ENCODE measurements at places on chromosomes 11 and 22.

GRCh38 chr11:122751292-122752070, 86.8 kb upstream of the CRTAM start:
- DNase-seq: no peak

GRCh38 chr11:121522043-121522941, 69.5 kb upstream of the SORL1-AS1 start:
- DNase-seq: no peak

GRCh38 chr11:116865696-116866095, 28.3 kb upstream of the APOA1 start:
- no peak for DNase-seq

GRCh38 chr11:60318726-60319125, 8.3 kb upstream of the MS4A6E start:
- DNase-seq: no peak

DNA sequence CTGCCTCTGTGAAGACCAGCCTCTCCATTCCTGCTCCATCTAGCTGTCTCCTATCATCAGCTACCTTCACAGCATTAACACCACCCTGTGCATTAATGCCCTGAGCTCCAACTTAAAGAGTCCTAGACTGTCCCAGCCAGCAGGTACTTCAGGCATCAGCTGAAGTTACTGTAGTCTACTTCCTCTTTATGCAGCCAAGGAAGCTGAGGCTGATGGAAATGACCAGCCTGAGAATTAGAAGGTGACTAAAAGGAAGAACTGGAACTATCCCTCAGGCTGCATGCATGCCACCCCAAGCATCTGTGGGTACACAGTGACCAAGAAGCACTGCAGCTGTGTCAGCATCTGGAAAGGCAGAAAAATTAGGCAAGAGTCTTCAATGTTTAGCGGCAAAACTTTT, 28.2 kb downstream of the MS4A10 start:
- DNase-seq: no peak

DNA sequence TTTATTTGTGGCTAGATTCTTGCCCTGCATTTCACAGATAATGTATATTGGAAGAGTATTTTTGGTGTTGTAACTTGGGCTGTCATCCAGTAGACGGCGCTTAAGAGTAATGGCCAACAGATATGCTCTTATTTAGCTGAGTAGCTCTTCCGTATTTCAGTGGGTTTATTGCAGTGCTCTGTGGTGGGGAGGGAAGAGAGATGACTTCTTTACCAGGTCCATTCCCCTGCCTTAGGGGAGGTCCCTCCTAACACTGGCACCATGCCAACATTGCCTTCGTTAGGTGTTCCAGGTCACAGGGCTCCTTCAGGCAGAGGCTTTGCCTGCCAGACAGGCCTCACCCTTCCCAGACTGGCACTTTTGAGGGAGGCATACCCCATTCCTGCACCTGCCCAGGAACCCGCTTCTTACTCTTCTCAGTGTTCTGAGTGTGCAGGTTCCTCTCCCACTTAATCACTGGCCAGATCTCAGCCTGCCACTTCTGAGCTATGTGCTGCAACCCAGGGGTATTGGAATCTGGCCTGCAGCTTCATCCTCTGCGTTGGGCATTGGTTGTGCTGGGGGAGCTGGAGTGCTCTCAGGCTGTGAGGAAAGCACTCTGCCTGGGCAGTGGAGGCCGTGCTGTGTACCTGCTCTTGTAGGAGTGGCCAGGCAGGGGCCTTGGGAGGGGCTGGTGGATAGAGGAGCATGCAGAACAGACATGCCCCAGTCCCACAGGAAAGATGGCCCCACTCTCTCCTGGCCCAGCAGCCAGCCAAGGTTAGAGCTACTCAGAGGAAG, 29.4 kb upstream of the SLN start:
- no peak for DNase-seq

- no peak for DNase-seq
Measured at GRCh38 chr11:20327377-20327935, 36.1 kb upstream of the HTATIP2 start.

DNA sequence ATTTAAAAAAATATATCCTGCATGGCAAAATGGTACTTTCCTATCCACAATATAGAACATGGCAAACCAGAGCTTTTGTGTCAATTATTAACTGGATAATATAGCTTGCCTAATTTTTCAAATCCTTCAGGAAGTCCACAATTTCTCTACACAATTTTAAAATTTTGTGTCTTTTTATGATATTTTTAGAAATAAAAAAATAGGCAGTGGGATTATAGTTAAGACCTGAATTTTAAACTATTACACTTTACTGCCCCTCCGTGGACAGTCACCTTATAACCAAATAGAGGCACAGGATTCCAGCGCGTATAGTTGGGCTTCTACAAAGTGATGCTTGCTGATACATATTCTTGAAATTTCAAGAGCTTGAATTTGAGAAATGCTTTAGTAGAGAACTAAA, 2.1 kb upstream of the DMC1 start:
- DNase-seq: no peak

GRCh38 chr22:49726022-49726681, 101.5 kb downstream of the BRD1 start:
- DNase-seq: no peak

- no peak for DNase-seq
Measured at GRCh38 chr11:22769081-22769480, 60.5 kb downstream of the SVIP start.

DNA sequence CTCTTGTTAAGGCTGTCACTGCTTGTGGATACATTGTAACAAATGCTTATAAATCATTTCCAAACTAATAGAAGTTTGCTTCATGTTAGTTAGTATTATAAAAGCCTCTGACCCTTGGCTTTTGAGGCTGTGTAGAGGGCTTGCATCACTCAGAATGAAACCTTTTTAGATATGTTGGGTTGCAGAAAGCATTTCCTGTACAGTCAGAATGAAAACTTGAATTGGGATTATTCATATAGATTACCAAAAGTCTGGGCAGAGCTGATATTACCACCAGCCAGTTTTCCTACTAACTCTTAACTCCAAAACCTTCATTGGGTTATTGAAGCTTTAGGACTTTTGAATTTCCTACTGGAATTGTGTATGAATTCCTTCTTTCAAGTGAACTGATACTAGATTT, 12.0 kb downstream of the KMT2A start:
- DNase-seq: no peak

DNA sequence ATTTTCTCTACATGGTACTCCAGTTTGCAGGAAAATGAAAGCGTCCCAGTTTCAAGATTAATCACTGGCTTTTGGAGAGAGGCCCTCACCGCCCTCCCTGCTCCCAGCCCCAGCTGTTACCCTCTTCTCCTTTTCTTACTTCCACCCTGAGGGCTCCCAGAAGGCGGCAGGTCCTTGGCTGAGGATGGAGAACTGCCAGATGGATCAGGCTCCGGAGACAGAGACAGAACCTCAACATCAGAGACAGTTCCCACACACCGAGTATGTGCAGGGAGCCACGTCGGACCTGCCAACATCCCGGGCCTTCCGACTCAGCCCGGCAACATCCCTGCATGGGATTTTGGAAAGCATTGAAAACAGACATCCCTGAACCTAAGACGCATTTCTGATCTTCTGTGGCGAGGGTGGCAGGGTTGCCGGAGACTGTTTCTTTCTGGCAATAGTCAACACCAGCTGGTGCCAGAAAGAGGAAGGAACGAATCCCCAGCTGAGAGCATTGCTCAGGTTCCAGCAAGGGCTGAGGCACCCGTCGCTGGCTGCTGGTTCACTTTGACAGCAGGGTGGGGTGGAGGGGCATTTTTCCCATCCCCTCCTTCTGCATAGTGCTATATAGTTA, 467.1 kb downstream of the MIAT start:
- DNase-seq: no peak

DNA sequence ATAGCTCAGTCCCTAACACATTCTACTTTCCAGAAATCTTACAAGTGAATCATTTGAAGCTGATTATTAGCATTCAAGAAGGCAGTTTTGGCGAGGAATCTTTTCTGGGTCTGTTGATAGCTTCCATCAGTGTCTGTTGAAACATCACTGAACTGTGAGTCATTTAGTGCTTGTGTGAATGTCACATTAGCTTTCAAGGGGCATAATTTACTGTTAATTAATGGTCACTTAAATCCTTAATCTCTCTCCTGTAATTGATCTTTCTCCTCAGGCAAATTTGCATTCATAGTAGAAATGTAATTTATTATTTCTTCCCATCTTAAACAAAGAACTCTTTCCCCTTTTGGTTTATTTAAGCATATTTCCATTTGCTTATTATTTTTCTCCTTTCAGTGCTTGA, 2.6 kb downstream of the HTR3B start:
- no peak for DNase-seq

- no peak for DNase-seq
Measured at GRCh38 chr11:46747150-46747549, 28.1 kb downstream of the F2 start.

- DNase-seq: no peak
Measured at GRCh38 chr11:131712897-131713296, 342.5 kb downstream of the NTM start.

DNA sequence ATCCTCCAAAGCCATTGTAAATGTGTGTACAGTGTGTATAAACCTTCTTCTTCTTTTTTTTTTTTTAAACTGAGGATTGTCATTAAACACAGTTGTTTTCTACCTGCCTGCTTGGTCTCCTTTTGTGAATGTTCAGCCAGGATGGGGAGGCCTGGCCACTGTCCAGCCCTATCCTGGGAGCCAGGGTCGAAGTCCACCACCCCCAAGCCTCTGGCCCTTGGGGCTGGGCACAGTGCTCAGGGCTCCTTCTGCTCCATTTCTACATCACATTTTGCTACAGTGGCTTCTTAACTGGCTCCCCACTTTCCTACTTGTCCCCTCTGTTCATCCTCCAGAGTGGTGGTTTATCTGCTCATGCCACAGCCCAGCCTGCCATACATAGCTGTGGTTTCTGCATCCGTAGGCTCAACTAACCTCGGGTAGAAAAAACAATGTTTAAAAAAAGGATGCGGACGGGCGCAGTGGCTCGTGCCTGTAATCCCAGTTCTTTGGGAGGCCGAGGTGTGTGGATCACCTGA, 2.5 kb upstream of the SMARCB1 start:
- DNase-seq: no peak

DNA sequence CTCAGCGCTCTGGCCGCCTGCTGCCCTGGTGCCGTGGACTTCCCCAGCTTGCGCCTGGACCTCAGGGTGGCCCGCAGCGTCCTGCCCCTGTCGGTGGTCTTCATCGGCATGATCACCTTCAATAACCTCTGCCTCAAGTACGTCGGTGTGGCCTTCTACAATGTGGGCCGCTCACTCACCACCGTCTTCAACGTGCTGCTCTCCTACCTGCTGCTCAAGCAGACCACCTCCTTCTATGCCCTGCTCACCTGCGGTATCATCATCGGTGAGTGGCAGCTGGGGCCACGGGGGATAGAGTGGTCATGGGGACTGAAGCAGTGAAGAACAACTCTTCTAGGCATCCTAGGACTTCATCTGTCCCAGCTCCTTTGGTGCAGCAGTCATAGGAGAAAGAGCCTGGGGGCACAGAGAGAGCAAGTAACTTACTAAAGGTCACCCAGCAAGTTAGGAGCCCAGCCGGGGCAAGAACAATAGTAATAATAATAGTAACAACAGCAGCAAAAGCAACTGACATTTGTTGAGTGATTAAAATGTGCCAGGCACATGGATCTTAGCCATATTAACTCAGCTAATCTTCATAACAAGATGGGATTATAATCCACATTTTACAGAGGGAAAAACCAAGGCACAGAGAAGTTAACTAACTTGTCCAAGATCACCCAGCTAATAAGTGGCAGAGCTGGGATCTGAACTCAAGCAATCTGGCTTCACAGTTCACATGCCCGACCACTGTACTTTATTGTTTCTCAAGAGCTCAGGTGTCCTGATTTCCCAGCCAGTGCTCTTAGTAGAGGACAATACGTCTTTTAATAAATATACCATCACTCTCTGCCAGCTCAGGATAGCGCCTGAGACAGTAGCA, 1.4 kb downstream of the SLC35C1 start:
- no peak for DNase-seq

DNA sequence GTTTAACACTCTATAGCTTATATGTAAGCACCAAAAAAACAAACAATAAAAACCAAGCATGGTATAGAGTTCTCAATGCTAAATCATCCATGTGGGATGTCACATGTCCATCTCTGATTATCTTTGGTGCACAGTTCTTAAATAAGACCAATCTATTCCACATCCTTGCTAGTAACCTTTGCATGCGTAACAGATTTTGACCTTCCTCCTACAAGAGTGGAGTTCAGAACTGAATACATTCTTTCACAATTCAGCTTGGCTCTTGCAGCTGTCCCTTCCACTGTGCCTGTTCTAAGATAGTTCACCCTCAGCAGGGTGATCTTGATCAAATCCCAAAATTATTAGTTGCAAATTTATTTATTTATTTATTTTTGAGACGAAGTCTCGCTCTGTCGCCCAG, 21.1 kb downstream of the PRR14L start:
- DNase-seq: no peak

GRCh38 chr11:131688048-131688693, 317.8 kb downstream of the NTM start:
- peak; percentile 81 for DNase-seq

- peak; percentile 25 for DNase-seq
Measured at GRCh38 chr11:104609311-104610085, 288.8 kb downstream of the CASP12 start.

DNA sequence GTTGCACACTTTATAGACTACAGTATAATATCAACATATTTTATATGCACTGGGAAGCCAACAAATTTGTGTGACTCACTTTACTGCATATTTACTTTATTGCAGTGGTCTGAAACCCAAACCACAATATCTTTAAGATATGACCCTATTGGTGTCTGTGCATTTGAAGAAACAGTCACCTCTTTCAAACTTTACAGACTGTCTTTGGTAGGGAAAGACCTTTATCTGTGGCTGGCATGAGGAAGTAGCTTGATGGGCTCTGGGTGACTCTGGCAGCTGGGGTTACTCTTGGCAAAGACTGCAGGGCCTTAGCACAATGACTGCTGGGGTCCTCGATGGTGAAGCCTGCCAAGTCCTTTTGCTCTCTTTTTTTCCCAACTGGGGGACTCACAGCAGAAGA, 21.3 kb upstream of the ABTB2 start:
- no peak for DNase-seq

- no peak for DNase-seq
Measured at GRCh38 chr11:118789501-118790356, 1.2 kb downstream of the DDX6 start.

DNA sequence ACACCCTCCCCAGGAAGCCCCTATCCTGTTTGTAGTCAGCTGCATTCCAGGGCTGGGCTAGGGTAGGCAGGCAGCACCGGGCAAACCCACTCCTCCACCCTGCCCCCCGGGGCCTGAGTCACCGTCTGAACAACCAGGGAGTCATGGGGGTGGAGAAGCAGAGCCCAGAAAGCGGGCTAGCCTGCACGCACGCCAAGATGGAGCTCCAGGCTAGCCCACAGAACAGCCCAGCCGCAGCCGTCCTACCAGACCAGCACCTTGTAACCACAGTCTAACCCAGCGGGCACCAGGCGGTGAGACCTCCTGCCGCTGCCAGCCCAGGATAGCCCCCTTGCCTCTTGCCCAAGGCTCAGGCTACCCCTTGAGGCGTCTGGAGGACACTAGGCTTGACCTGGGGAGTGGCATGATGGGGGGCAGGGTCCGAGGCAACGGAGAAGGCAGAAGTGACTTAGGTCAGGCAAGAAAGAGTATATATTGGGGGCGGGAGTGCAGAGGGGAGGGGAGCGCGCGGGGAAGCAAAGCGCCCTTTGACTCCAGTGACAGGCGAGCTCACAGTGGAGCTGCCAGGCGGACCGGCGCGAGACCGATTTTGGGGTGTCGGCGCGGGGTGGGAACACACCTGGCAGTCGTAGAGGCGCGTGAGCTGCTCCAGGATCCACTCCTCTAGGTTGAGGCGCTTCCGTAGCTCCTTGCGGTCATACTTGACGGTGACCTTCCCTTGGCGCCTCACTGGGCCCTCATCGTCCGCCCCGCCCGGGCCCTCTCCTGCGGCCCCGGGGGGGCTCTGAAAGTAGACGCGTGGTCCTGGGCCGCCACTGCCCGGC, 734 bp downstream of the PPP1R14B start:
- no peak for DNase-seq

- no peak for DNase-seq
Measured at GRCh38 chr22:19448739-19449421, 1.4 kb upstream of the C22orf39 start.
